Activated CD8-positive, alpha-beta memory T cell treated with anti-CD3 and anti-CD28 coated beads, Interleukin-2, amount 10 ng/mL, durations not matched to agents 7 days and 5 days (primary cell): ENCODE measurements at places on chromosomes 13 and 19. TPM values are rescaled to one million over a fixed set of nuclear protein-coding genes. Genes with fewer than 3 reads are reported as not detected.

PCDH9 gene
- total RNA-seq, result 0.15 TPM

CLIP3 gene
- total RNA-seq, result 0.98 TPM

SHISA2 gene
- total RNA-seq, result not detected

PABPC3 gene
- total RNA-seq, result 0.20 TPM

ZNF221 gene
- total RNA-seq, result 2.5 TPM

DNA sequence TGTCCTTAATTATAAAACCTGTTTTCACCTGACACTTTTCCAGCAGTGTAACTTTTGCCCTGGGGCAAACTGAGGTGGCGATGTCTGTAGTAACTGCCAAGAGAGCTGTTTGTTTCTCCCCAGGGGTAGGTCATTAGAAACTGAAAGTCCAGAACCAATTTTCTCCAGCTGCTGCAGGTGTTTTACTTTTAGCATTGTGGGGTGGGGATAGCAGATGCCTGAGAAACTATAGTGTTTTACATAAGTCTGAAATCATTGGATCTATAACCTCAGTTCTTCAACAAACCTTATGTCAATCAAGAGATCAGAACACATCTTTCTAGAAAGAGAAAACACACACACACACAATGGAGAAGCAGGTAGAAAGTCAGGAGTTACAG lies 92.7 kb downstream of the LHFPL6 start:
- H3K4me3 ChIP-seq, result no peak overlapping the region
- no peaks in the 10 kb centered on the region for H3K36me3 ChIP-seq
- DNase-seq, result no peak
- H3K4me1 ChIP-seq, result no peaks in the 10 kb centered on the region

DNA sequence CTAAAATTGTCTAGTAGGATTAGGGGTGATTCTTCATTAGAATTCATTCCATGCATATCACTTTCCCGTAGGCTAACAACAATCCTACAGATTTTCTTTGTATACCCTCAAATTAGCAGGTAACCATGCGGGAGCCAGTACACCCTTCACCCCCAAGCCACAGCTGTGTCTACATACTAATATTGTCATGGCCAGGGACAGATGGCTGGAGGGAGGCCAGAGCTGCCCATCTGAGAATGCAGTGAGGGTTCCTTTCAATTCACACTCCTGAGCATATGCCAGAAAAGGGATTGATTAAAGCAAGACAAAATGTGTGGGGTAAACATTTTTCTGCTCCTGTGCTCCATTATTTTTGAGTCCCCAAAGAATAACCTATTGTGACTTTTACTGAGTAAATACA lies 68.9 kb downstream of the FREM2 start:
- peaks cover 4% of the 10 kb centered on the region for H3K27me3 ChIP-seq
- no peaks in the 10 kb centered on the region for H3K36me3 ChIP-seq
- no peak overlapping the region for H3K27ac ChIP-seq
- no peak for DNase-seq

DNA sequence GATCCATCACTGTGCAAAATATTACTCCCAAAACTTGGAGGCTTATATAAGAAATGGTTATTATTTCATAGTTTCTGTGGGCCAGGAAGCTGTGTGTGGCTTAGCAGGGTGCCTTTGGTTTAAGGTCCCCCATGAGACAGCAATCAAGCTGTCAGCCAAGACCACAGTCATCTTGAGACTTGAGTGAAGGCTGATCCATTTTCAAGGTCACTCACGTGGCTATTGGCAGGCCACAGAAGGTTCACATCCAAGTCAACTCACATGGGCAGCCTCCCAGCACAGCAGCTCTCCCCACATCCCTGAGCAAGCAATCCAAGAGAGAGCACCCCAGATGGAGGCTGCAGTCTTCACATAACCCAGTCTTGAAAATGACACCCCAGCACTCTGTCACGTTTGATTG lies 537.4 kb downstream of the MYO16 start:
- H3K27ac ChIP-seq, result no peak overlapping the region
- peaks cover 19% of the 10 kb centered on the region for H3K4me1 ChIP-seq
- DNase-seq, result peak; percentile 41

DNA sequence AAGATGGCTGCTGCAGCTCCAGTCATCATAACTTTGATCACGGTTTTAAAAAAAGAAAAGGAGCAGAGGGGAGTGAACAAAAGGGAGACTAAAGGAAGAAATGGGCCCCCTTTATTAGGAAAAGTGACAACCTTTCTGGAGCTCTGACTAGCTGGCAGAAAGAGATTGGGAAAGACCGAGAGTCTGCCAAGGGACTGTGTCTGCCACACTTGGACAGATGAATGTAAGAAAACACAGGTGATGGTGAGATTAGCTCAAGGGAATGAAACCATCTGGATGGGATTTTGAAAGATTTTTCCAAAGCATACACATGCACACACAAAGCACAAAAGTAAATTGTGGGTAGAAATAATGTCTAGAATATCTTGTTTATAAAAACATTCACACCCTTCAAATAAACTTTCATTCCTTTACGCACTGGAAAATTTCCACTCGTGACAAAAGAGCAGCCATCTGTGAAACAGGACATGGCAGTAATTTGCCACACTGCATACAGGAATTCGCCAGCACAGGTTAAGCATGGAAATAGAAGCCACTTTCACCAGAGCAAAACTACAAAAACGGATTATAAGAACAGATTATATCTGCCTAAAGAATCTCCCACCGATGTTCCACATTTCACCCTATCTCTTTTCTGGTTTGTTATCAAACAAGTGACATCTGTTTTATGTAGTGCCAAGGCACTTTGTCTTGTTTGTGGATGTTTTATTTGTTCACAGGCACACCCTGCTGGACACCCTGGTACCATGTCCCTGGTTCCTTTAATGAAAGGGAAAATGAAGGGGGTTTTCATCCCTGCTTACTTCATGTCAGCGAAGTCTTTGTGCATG lies 819.5 kb downstream of the DIAPH3 start:
- no peaks in the 10 kb centered on the region for H3K4me1 ChIP-seq
- H3K4me3 ChIP-seq, result no peak overlapping the region
- H3K36me3 ChIP-seq, result no peaks in the 10 kb centered on the region
- no peak for DNase-seq

DNA sequence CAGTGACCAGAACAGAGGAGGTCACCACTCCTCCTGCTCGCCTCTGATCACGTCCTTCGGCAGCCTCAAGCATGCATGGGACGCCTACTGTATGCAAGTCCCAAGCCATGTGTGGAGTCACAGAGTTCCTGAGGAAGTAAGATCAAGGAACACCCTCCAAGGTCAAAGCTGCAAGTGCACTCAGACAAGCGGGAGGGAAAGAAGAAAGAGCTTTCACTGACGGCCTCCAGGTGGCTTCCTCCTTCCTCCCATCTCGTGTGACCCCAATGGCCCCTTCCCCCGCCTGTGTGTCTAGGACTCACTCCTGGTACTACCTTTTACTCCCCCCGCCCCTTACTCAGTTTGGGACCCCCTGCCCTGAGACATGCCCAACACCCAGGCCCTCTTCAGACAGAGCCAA lies 6.1 kb downstream of the HAUS8 start:
- no peaks in the 10 kb centered on the region for H3K27me3 ChIP-seq
- peaks cover 46% of the 10 kb centered on the region for H3K4me1 ChIP-seq
- H3K4me3 ChIP-seq, result no peak overlapping the region
- H3K27ac ChIP-seq, result no peak overlapping the region

GRCh38 chr13:53142306-53142705 lies 113.7 kb downstream of the OLFM4 start:
- no peak for DNase-seq
- no peaks in the 10 kb centered on the region for H3K36me3 ChIP-seq
- H3K4me3 ChIP-seq, result no peak overlapping the region
- H3K27ac ChIP-seq, result no peak overlapping the region
- no peaks in the 10 kb centered on the region for H3K27me3 ChIP-seq
- no peaks in the 10 kb centered on the region for H3K4me1 ChIP-seq

DNA sequence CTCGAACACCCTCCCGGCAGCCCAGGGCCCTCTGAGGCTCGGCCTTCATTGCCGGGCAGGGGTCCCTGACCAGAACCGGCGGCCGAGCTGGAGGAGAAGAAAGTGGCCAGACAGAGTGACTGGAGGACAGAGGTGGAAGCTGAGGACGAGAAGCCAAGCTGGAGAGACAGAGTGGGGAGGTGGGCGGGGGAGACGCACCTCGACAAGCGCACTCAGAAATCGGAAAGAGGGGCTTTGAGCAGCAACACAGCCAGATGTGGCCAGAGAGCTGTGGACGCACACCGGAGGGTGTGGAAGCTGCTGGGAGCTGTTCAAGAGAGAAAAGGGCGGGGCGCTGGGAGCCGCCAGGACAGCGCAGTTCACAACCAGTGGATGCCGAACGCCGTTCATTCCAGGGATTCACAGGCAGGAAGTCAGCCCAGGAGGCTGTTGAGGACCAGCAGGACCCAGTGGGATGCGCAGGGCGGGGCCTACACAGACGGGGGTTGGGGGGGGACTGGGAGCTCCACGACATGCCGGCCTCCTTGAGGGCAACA lies 28.2 kb upstream of the C13orf46 start:
- H3K27ac ChIP-seq, result no peak overlapping the region
- no peak for DNase-seq
- no peaks in the 10 kb centered on the region for H3K27me3 ChIP-seq
- no peak overlapping the region for H3K4me3 ChIP-seq
- H3K36me3 ChIP-seq, result no peaks in the 10 kb centered on the region

DNA sequence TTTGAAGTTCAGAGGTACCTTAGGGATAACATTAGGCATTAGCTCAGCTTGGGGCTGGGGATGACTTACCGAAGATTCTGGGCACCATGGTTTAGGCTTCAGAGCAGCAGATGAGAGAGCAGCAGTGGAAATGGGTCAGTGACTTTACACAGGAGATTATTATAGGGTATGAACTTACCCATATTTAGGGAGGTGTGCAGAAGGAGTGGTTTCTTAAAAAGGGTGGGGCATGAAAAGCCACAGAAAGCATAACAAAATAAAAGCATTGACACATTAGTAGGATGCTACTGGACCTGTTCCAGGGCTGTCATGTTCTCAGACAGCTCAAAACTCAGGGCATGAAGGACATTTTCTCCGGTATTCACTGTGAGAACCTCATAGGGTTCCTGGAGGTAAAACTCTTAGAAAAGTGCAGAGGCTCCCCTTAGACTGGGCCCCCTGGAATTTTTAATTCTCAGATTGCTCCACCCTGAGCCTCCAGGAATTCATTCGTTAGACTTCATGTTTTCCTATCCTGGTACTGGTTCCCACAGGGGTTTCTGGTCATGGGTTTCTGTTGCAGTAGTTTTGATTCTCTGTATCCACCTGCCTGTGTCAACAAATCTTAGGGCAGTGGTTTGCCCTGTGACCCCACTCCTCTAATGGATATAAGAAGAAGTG lies 20.7 kb downstream of the IGFL1 start:
- peaks cover 6% of the 10 kb centered on the region for H3K4me1 ChIP-seq
- DNase-seq, result no peak
- peaks cover 76% of the 10 kb centered on the region for H3K27me3 ChIP-seq
- H3K36me3 ChIP-seq, result no peaks in the 10 kb centered on the region
- H3K27ac ChIP-seq, result no peak overlapping the region
- no peak overlapping the region for H3K4me3 ChIP-seq

- H3K4me1 ChIP-seq, result no peaks in the 10 kb centered on the region
- H3K27me3 ChIP-seq, result no peaks in the 10 kb centered on the region
- no peak for DNase-seq
- no peak overlapping the region for H3K27ac ChIP-seq
- H3K4me3 ChIP-seq, result no peak overlapping the region
Measured at GRCh38 chr19:30755581-30755980, 383.4 kb downstream of the ZNF536 start.

- no peak overlapping the region for H3K4me3 ChIP-seq
- DNase-seq, result no peak
- H3K27me3 ChIP-seq, result no peaks in the 10 kb centered on the region
Measured at GRCh38 chr19:3633559-3633988, 7.0 kb upstream of the CACTIN start.

DNA sequence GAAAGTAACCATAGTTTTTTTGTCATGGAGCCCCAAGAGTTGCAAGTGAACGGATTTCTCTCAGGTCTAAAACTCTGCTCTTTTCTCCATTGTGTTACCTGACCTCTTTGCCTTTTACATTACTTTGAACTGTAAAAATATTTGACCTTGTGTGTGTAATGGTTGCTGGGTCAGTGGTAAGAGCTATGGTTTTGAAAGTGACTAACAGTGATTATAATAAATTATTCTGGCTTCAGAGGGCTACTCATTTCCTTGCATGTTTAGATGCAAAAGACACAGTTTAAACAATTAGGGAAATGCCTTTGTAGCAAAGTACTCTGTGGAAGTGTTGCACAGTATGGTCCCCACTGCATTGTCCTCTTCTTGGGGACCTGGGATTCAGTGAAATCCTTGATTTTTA lies 29.3 kb upstream of the PSG8 start:
- H3K4me1 ChIP-seq, result no peaks in the 10 kb centered on the region
- H3K4me3 ChIP-seq, result no peak overlapping the region
- H3K36me3 ChIP-seq, result no peaks in the 10 kb centered on the region
- no peak for DNase-seq
- H3K27ac ChIP-seq, result no peak overlapping the region
- no peaks in the 10 kb centered on the region for H3K27me3 ChIP-seq

DNA sequence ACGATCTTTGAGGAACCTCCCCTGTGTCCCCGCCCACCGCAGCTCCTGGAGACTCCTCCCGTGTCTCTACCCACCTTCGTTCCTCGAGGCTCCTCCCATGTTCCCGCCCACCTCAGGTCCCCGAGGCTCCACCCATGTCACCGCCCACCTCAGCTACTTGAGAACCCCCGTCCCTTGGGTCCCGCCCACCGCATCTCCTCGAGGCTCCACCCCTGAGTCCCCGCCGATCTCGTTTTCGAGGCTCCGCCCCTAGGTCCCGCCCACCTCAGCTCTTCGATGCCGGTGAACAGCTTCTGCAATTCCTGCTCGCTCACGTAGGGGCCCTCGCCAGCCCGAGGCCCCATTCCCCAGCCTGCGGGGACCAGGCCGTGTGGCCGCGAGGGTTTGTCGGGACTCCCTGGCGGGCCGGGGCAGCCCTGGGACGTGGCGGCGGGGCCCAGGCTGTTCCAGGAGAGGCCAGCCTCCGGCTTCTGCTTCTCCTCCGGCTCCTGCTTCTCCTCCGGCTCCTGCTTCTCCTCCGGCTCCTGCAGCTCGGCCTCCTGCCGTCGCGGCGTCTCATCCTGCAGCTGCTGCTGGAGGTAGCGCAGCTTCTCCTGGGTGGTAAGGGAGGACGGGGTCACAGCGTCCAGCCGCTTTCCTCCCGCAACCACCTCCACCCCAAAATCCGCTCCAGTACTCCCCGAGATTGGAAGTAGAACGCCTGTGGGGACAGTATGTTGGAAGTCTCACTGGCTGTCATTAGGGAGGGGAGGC lies 16.7 kb downstream of the TSKS start:
- no peaks in the 10 kb centered on the region for H3K36me3 ChIP-seq
- peak; percentile 57 for DNase-seq
- no peaks in the 10 kb centered on the region for H3K4me1 ChIP-seq
- no peaks in the 10 kb centered on the region for H3K27me3 ChIP-seq
- H3K4me3 ChIP-seq, result no peak overlapping the region

- H3K27me3 ChIP-seq, result no peaks in the 10 kb centered on the region
- no peaks in the 10 kb centered on the region for H3K4me1 ChIP-seq
- H3K4me3 ChIP-seq, result no peak overlapping the region
- H3K27ac ChIP-seq, result no peak overlapping the region
- H3K36me3 ChIP-seq, result no peaks in the 10 kb centered on the region
Measured at GRCh38 chr13:112222971-112223370, 153.2 kb upstream of the SPACA7 start.
